ENCODE measurements at places on chromosomes 3 and 15. TPM values are rescaled to one million over a fixed set of nuclear protein-coding genes. Genes with fewer than 3 reads are reported as not detected.

IRAK2 gene
- total RNA-seq: 6.4 TPM

ROBO1 gene
- total RNA-seq: 12.2 TPM

PRSS50 gene
- total RNA-seq: not detected

GRCh38 chr3:57132674-57133073, 32.5 kb downstream of the IL17RD start:
- no peak for DNase-seq

DNA sequence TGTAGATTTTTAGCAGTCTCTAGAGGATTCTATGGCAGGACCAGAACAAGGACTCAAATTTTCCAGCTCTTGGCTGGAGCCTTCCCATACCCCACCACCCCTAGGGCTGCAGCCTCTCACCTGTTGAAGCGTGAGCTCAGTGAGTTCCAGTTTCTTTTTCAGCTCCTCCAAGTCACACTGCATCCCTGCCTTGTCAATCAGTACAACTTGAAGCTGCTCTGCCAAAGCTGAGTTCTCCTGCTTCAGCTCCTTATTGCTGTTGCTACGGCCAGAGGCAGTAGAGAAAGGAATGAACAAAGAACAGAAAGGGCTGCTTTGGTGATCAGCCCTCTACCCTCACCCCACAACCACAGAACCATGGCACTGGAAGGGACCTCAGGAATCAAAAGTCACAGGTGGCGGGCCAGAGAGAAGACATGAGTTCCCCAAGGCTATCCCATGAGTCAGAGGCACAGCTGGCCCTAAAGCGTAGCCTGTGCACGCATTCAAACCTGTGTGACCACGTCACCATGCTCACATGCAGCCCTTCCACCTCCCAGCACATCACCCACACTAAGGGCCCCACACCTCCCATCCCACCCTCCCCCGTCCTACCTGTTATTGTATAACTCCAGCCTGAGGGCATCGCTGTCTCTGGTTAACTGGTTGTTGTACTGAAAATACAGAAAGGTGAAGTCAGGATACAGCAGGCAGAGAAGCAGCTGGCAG, 83.3 kb upstream of the C2CD4B start:
- no peak for DNase-seq

GRCh38 chr3:170338690-170339340, 18.7 kb upstream of the SKIL start:
- DNase-seq: no peak

DNA sequence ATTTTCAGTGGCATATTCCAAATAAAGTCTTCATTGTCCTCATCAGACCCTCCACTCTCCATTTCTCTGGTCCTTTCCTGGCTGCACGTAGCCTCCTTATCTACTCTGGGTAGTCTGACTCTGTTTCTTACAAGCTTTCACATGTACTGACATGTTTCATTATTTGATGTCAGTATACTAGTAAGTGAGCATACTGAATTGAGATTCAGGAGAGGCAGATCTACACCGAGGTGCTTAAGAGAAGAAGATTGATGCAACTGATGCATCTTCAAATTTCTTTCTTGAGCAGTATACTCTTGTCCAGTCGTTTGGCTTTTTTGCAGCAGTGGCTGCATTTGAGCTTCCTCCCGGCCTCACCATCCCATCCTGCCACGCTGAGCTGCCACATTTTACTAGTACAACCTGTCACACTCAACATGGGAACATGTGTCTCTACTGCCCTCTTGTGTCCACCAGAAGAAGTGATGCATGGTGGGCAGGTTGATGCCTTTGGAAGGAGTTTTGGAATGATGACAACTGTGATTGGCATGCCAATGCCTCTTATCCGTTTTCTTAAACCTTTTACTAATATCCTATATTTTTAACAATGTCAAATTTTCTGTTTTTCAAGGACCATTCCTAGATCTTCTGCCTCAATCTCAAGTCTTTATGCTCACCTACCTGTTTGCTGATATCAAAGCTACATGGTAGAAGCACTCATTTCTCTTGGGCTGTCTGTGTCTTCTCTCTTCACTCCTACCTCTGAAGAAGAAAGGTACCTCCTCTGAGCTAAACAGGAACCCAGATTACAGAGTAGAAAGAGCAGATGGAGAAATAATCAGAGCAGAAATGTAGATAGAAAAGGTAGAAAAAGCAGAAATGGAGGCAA, 38.7 kb downstream of the GUCA1C start:
- DNase-seq: peak; percentile 84

- DNase-seq: no peak
These were observed 24.3 kb upstream of the CAV3 start for GRCh38 chr3:8709287-8709686.

- DNase-seq: no peak
These were observed 635 bp downstream of the CD276 start for GRCh38 chr15:73684581-73685455.

DNA sequence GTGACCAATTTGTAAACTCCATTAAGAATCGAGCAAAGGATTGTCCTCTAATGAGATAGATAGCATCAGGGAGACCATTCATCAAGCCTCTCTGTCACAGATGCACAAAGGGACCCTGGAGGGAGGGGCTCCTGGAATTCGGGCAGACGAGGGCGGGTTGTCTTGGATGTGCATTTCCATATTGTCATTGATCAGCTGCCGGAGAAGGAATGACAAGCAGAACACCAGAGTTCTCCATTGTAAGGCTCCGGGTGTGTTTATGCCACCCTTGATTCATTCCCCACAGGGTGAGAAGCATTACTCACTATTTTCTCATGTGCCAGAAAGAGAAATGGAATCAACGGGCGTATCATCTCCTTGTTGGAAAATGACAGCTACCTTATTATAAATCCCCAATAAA, 167.5 kb downstream of the EBLN2 start:
- no peak for DNase-seq

- DNase-seq: no peak
These were observed 65.7 kb upstream of the PROK2 start for GRCh38 chr3:71850654-71851053.

DNA sequence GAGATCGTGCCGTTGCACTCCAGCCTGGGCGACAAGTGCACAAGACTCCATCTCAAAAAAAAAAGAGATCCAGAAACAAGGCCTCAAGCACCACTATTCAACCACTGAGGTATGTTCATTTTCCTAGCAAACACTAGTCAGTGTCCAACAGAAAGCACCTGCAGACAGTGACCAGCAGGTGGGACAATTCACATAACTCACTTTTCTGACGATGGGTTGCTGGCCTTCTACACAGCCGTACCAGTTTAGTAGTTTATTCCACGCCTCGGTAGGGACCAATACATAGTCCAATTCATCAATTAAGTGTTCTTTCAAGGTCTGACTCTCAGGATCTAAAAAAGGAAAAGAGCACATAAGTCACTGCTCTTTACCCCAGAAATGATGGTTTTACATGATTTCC, 12.4 kb downstream of the USP4 start:
- no peak for DNase-seq

DNA sequence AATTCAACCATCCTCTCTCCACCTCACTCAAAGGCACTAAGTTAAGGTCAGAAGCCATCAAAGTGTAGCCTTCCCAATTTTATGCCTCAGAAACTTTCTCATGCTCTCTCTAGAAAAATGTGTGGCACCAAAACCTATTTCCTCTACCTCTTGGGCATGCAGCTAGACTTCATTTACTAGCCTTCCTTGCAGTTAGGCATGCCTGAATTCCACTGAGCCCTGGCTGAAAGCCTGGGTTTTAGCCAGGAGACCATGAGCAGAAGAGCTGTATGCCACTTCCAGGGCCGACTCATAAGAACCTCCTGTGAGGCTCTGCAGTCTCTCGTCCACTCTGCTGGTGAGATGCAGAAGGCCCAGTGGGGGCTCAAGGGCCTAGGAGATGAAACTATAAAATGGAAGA, 145.0 kb downstream of the MYLK start:
- no peak for DNase-seq

DNA sequence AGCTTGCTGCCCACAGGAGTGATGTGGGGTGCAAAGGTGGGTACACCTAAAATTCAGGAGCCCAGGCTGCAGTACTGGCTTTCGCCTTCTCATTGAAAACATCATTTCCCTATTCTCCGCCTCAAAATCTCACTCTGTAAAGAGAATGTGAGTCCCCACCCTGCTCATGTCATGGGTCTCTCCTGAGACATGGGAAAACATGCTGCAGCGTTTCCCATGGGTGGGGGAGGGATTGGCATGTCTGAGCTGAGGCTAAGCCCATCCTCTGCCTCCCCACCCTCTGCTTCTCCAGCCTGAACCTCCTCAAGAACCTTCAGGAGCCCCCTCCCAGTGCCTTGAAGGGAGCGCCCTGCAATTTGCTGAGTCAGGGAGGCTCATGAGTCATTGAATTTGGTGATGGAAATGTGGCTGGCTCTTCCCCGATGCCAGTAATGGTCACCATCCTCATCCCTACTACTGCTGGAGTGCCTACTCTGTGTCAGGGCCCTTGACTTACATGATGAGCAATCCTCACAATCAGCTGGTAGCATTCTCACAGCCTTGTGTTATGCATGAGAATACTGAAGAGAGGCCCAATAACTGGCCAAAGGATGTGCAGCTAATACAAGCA, 28.8 kb downstream of the WNT5A start:
- DNase-seq: peak; percentile 33

DNA sequence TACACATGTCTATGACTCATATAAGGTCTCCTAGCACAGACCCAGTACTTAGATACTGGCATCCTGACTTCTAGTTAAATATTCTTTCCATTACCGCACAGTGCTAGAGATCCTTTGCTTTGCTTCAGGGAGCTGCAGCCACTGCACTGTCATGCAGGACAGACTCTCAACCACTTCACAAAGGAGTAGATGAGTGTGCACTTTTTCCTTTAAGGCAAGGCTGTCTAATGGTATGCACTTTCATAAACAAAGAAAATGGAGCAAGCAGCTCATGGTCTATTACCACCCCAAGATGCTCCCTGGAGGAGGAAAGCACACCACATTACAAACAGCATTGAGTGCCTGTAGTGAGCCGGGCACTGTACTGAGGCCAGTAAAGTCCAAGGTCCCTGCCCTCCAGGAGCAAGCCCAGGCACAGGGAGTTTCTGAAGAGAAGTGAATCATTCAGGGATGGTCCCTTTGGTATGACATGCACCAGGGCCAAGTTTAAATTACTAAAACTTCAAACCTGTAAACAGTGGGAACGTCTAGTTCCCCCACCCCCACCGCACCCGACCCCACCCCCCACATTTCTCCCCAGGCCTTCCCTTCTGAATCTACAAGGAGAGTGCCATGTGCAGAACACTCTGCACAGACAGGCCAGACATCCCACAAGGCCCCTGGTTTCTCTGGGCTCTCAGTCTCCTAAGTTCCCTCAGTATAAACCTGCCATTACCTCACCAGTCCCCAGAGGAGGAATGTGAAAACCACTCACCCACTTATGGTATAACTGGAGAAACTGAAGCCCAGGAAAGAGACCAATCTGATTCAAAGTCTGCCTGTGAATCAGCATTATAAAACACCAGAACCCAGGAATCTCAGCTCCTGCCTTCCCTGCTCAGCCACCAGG, 107.8 kb upstream of the BCL6 start:
- DNase-seq: no peak

DNA sequence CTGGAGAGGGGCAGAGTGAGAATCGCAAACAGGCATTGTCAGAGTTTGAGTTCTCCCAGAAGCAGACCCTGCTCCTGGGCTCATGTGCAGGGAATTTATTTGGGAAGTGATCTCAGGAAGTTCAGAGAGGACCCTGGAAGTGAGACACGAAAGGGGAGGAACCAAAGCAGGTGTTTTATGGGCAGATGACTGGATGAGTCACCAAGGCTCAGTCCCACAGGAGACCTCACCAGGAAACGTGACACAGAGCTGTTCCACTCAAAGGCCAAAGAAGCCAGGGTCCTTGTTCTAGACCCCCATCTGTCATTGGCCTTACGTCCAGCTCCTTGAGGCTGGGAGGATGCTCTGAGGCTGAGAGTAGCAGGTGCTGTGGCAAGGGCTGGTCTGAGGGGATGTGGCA, 43.4 kb upstream of the SEC22A start:
- DNase-seq: peak; percentile 38

GRCh38 chr3:99882436-99883137, 64.9 kb downstream of the CMSS1 start:
- no peak for DNase-seq

DNA sequence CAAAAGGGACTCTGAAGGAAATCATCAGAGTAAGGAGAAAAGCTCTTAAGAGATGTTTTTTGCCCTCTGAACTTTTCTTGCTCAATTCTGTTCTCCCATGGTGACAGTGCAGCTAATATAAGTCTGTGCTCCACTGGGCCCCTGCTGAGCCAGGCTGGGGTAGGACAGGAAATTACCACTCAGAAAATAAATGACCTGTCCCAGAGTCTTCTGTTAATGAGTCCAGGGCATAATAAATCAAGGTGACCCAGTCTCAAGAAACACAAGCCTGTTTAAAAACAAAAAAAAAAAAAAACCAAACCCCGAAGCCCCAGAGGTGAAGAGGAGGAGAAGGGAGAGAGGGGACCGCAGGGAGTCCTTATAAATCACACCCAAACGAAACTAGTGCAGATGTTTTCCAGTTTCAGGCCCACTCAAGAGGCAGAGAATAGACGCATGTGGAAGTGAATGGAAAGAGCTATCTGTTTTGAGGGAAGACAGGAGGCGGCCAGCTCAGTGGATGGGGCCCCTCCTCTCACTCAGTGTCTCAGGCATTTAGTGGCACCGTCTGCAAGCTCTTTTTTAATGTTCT, 59.8 kb upstream of the BOC start:
- DNase-seq: peak; percentile 93

DNA sequence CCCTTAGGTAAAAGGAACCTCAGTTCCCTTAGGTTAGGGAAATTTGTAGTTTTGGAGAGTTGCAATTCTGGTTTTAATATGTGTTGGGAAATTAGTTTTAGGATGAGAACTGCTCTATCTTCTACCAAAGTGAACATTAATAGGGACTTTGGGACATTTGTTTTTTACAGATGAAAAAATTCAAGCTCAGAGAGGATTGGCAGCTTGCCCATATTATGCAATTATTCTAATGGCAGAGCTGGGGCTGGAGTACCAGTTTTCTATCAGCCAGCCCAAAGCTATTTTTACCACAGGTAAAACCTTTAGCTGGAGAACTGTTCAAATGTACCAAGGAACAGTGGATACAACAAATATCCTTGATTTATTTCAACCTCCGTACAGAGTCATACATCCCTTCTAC, 127.0 kb downstream of the CPNE4 start:
- DNase-seq: no peak

DNA sequence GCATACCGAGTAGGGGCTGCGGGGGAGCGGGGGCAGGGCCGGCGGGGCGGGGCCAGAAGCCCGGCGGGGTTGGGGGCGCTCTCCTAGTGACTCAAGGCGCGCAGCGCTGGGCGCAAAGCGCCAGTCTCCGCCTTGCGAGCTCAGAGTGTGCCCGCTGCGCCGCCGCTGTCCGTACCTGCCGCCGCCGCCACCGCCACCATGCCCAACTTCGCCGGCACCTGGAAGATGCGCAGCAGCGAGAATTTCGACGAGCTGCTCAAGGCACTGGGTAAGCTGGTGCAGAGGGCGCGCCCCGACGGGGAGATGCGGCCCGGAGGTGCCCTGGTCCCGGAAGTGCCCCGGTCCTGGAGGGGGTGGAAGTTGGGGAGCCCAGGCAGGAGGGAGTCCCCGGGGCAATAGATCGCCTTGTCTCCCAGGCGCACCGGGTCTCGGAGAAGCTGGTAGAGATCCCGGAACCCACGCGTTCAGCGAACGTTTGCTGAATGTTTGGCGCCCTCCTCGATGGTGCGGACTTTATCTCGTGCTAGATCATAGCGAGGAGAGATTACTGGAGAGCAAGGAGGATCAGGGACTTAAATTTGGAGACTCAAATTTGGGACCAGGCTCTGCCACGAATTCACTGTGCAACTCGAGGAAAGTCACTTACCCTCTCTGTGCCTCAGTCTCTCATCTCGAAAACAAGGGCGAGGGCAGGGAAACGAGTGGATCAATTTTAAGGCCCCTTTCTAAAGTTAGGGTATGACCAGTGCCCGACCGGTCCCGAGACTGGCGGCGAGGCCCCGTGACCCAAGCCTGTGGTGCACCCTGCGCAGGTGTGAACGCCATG, at the start of gene CRABP1:
TSS of gene CRABP1 (plus strand) at position 123 of the 826 bp plus-strand sequence. CDS start at position 199, 76 bp downstream.
- no peak for DNase-seq
